Esophagus squamous epithelium (tissue), 5 donors: ENCODE measurements at places on chromosomes 3 and 15. TPM values are rescaled to one million over a fixed set of nuclear protein-coding genes. Genes with fewer than 3 reads are reported as not detected.

GRCh38 chr3:79427081-79427480, 340.7 kb downstream of the ROBO1 start:
- H3K4me1 ChIP-seq, result no peaks in the 10 kb centered on the region
- no peaks in the 10 kb centered on the region for H3K36me3 ChIP-seq
- no peak for DNase-seq
- H3K27me3 ChIP-seq, result no peaks in the 10 kb centered on the region
- H3K27ac ChIP-seq, result no peak overlapping the region
- no peak overlapping the region for H3K4me3 ChIP-seq

ITIH3 gene
- 1.3 TPM for total RNA-seq

GRCh38 chr3:106359692-106360091, 490.9 kb upstream of the CBLB start:
- no peak for DNase-seq
- no peaks in the 10 kb centered on the region for H3K4me1 ChIP-seq
- no peaks in the 10 kb centered on the region for H3K36me3 ChIP-seq
- no peak overlapping the region for H3K4me3 ChIP-seq
- H3K27me3 ChIP-seq, result no peaks in the 10 kb centered on the region

ZIC1 gene
- total RNA-seq, result not detected

DNA sequence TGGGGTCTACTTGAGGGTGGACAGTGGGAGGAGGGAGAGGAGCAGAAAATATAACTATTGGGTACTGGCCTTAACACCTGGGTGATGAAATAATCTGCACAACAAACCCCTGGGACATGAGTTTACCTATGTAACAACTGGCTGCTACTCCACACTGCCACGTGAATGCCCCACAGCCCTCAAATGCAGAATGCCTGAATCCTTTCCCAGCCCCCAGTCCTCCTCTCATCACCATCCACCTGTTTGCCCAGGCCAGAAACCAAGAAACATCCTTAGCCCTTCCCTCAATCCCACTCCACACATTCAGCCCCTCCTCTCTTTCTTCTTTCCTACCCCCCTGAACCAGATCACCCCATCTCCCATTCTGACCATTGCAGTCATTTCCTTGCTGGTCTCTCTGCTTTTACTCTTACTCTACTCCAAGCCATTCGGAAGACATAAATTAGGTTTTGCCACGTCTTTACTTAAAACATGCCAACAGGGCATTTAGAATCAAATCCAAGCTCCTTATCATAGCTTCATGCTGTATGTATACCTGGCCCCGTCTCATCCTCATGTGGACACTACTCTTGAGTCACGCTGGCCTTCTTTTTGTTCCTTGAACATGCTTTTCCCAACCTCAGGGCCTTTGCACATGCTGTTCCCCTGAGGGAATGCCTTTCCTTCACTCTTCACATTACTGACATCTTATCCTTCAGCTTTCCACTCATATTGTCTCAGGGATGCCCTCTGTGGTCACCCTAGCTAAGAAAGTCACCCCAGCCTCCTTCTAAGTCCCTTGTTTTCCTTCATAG, 137.5 kb upstream of the ABHD17C start:
- no peaks in the 10 kb centered on the region for H3K36me3 ChIP-seq
- DNase-seq, result no peak
- no peak overlapping the region for H3K27ac ChIP-seq
- no peaks in the 10 kb centered on the region for H3K27me3 ChIP-seq

TMCO5A gene
- not detected for total RNA-seq

ADIPOQ gene
- total RNA-seq, result not detected

PRRT3 gene
- total RNA-seq, result 1.9 TPM

SLC38A3 gene
- not detected for total RNA-seq

CYP19A1 gene
- 0.38 TPM for total RNA-seq

- H3K27me3 ChIP-seq, result no peaks in the 10 kb centered on the region
- no peaks in the 10 kb centered on the region for H3K36me3 ChIP-seq
- no peak for DNase-seq
- no peaks in the 10 kb centered on the region for H3K4me1 ChIP-seq
Measured at GRCh38 chr3:87625876-87626275, 349.5 kb upstream of the POU1F1 start.

USF3 gene
- total RNA-seq, result 12.2 TPM

CCDC39 gene
- not detected for total RNA-seq

GRCh38 chr15:100468285-100468684, 60.5 kb downstream of the CERS3 start:
- H3K4me3 ChIP-seq, result no peak overlapping the region
- peaks cover 4% of the 10 kb centered on the region for H3K4me1 ChIP-seq
- no peak for DNase-seq
- no peaks in the 10 kb centered on the region for H3K36me3 ChIP-seq
- H3K27me3 ChIP-seq, result no peaks in the 10 kb centered on the region
- H3K27ac ChIP-seq, result no peak overlapping the region

- no peak overlapping the region for H3K4me3 ChIP-seq
- H3K4me1 ChIP-seq, result no peaks in the 10 kb centered on the region
- no peak for DNase-seq
- no peaks in the 10 kb centered on the region for H3K27me3 ChIP-seq
Measured at GRCh38 chr3:30682434-30683155, 76.2 kb downstream of the TGFBR2 start.

- H3K36me3 ChIP-seq, result no peaks in the 10 kb centered on the region
- DNase-seq, result no peak
- H3K27me3 ChIP-seq, result no peaks in the 10 kb centered on the region
- no peak overlapping the region for H3K27ac ChIP-seq
- no peaks in the 10 kb centered on the region for H3K4me1 ChIP-seq
- no peak overlapping the region for H3K4me3 ChIP-seq
Measured at GRCh38 chr15:41730543-41730942, 43.7 kb upstream of the MAPKBP1 start.

C3orf80 gene
- total RNA-seq, result 3.0 TPM

TMEM212 gene
- not detected for total RNA-seq

SLCO2A1 gene
- total RNA-seq, result 5.8 TPM

PKM gene
- 852 TPM for total RNA-seq

GRCh38 chr15:37872661-37873060, 61.8 kb upstream of the TMCO5A start:
- H3K4me3 ChIP-seq, result no peak overlapping the region
- no peaks in the 10 kb centered on the region for H3K4me1 ChIP-seq
- H3K27ac ChIP-seq, result no peak overlapping the region
- DNase-seq, result no peak
- H3K36me3 ChIP-seq, result no peaks in the 10 kb centered on the region

GRCh38 chr3:24389108-24390090, 105.3 kb downstream of the THRB start:
- peak overlapping the region; percentile 3 for H3K27ac ChIP-seq
- H3K36me3 ChIP-seq, result no peaks in the 10 kb centered on the region
- no peak for DNase-seq
- H3K27me3 ChIP-seq, result no peaks in the 10 kb centered on the region
- H3K4me3 ChIP-seq, result no peak overlapping the region
- peaks cover 9% of the 10 kb centered on the region for H3K4me1 ChIP-seq

TRH gene
- total RNA-seq, result not detected
